ENCODE measurements at places on chromosomes 1 and 21. TPM values are rescaled to one million over a fixed set of nuclear protein-coding genes. Genes with fewer than 3 reads are reported as not detected.

Gene RCSD1
- total RNA-seq, result 0.87 TPM

Gene GBP5
- total RNA-seq, result 0.17 TPM

Gene DMBX1
- total RNA-seq, result not detected

Gene CFHR1
- not detected for total RNA-seq

Gene AMY1A
- total RNA-seq, result not detected

Gene SRSF10
- total RNA-seq, result 102 TPM

Gene PPFIA4
- 20.0 TPM for total RNA-seq

Gene SLC6A17
- 0.33 TPM for total RNA-seq

Gene S1PR1
- total RNA-seq, result 22.0 TPM

Gene HIVEP3
- total RNA-seq, result 0.17 TPM

Gene S100A1
- total RNA-seq, result 0.17 TPM

Gene FLG2
- not detected for total RNA-seq

Gene FAM89A
- 7.8 TPM for total RNA-seq

Gene CATSPER4
- total RNA-seq, result not detected

Gene RNU5D-1
- not detected for total RNA-seq

Gene KRTAP22-2
- not detected for total RNA-seq

Gene CCT3
- total RNA-seq, result 506 TPM

Gene DNASE2B
- not detected for total RNA-seq

Gene ZSCAN20
- 19.8 TPM for total RNA-seq

Gene OLFM3
- not detected for total RNA-seq

Gene GUCA2A
- total RNA-seq, result not detected

Gene CLDN19
- not detected for total RNA-seq

Gene ELAPOR1
- total RNA-seq, result 0.33 TPM

Gene CD1B
- total RNA-seq, result not detected

Gene UBASH3A
- total RNA-seq, result not detected

Gene DMRTA2
- total RNA-seq, result 0.15 TPM

Gene SPATA46
- total RNA-seq, result not detected

Gene C1orf185
- total RNA-seq, result not detected

Gene TNNT2
- total RNA-seq, result not detected

Gene NBPF20
- 3.3 TPM for total RNA-seq

Gene MFAP2
- 16.9 TPM for total RNA-seq

Gene NSUN4
- total RNA-seq, result 14.2 TPM

Gene TNFRSF8
- total RNA-seq, result under 0.01 TPM

Gene CAMK1G
- total RNA-seq, result 2.2 TPM

Gene OR2T11
- not detected for total RNA-seq

Gene WNT2B
- total RNA-seq, result 3.2 TPM

Gene BSND
- total RNA-seq, result not detected

Gene NTRK1
- not detected for total RNA-seq

Gene C1QB
- total RNA-seq, result not detected

Gene OLFML3
- 139 TPM for total RNA-seq

Gene CNR2
- not detected for total RNA-seq

Gene LEFTY2
- total RNA-seq, result not detected

Gene MROH9
- total RNA-seq, result not detected

Gene SIPA1L2
- total RNA-seq, result 1.3 TPM

Gene TRNP1
- 59.7 TPM for total RNA-seq

Gene PTGS2
- 4.8 TPM for total RNA-seq

Gene TTLL7
- 18.7 TPM for total RNA-seq

Gene AGBL4
- not detected for total RNA-seq

All from smooth muscle cell of trachea (primary cell).